ENCODE measurements at places on chromosomes 4 and X.

- peaks cover 21% of the 10 kb centered on the region for H3K4me1 ChIP-seq
- H3K27ac ChIP-seq: peak overlapping the region; percentile 75
- no peaks in the 10 kb centered on the region for H3K36me3 ChIP-seq
- no peaks in the 10 kb centered on the region for H3K27me3 ChIP-seq
Measured at GRCh38 chr4:1871471-1872021, 353 bp downstream of the NSD2 start.

DNA sequence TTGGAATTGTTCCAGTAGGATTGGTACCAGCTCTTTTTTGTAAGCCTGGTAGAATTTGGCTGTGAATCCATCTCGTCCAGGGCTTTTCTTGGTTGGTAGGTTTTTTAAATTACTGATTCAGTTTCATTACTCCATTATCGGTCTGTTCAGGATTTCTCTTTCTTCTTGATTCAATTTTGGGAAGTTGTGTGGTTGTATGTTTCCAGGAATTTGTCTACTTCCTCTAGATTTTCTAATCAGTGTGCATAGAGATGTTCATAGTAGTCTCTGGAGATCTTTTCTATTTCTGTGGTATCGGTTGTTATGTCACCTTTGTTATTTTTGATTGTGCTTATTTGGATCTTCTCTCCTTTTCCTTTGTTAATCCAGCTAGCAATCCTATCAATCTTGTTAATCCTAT lies 248.7 kb downstream of the ARHGAP10 start:
- H3K27me3 ChIP-seq: no peaks in the 10 kb centered on the region
- H3K27ac ChIP-seq: no peak overlapping the region
- peaks cover 20% of the 10 kb centered on the region for H3K4me1 ChIP-seq
- DNase-seq: no peak

DNA sequence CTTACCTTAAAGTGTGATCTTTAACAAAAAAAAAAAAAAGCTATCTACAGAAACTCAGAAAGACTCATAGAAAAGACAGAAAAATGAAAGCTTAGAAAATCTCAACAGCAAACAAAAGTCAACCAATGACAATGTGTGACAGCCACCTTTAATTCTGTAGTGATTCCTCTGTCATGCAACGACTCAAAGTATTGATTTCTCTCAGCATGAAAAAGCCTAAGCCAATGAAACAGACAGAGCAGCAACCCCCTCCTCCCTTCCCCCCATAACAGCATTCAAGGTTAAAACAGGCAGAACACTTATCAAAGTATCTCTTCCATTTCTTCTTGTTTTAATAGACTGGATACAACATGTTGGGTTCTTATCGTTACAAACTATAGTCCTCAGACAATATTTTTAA lies 112.5 kb downstream of the MAB21L2 start:
- H3K27ac ChIP-seq: no peak overlapping the region
- DNase-seq: no peak
- H3K27me3 ChIP-seq: no peaks in the 10 kb centered on the region

DNA sequence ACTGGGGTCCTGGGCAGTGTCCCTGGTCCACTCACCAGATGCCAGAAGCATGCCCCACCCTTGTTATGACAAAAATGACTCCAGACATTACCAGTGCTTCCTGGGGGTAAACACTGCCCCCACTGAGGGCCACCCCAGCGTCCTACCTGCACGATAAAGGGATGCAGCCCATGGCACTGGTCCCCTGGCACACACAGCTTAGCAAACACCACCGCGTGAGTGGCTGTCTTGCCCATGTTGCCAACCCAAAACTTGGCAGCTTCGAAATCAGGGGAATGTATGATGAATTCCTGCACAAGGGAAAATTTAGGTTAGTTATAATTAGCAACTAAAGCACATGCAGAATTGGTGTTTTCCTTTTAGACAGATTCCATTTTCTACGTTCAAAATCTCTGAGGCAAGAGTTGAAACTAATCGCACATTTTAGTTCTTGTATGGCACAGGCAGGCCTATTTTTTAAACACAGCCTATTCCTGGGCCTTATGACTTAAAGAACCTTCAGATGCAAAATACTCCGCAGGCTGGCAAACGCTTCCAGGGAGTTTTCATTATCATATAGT lies 30.4 kb downstream of the ACOX3 start:
- no peak overlapping the region for H3K4me3 ChIP-seq
- H3K4me1 ChIP-seq: peaks cover 15% of the 10 kb centered on the region
- H3K27ac ChIP-seq: no peak overlapping the region
- H3K36me3 ChIP-seq: peaks cover 77% of the 10 kb centered on the region
- H3K27me3 ChIP-seq: no peaks in the 10 kb centered on the region
- DNase-seq: no peak

DNA sequence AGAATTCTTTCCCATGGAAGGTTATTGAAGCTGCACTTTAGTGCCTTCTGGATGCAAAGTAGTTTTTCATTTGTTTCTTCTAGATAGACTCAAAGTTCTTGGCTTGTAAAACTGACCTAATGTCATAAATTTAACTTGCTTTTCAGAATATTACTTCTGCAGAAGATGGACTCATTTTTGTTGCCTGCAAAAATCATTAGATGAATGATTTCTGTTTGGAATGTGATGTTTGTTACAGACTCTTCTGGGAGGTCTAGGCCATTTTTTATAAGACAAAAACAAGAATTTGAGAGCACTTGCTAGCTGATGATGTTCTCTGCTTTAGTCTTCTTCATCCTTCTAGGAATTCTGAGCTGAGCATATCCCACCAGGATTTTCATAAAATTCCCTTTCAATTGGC lies 308.6 kb upstream of the GIMD1 start:
- H3K27me3 ChIP-seq: no peaks in the 10 kb centered on the region
- DNase-seq: no peak
- no peaks in the 10 kb centered on the region for H3K36me3 ChIP-seq
- no peak overlapping the region for H3K27ac ChIP-seq

GRCh38 chr4:92359491-92359890 lies 55.7 kb downstream of the GRID2 start:
- H3K27ac ChIP-seq: no peak overlapping the region
- DNase-seq: no peak
- H3K4me3 ChIP-seq: no peak overlapping the region
- no peaks in the 10 kb centered on the region for H3K36me3 ChIP-seq
- no peaks in the 10 kb centered on the region for H3K4me1 ChIP-seq
- H3K27me3 ChIP-seq: no peaks in the 10 kb centered on the region

DNA sequence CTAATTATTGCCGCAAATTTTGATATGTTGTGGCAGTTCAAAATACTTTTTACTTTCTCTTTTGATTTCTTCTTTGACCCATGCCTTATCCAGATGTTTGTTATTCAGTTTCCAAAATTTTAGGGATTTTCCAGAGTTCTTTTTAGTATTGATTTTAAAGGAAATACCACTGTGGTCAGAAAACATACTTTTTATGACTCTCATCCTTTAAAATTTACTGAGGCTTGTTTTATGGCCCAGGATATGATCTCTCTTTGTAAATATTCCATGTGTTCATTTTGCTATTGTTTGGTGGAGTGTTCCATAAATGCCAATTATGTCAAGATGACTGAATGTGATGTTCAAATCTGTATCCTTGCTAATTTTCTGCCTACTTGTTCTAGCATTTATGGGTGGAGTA lies 272.3 kb upstream of the DIPK2B start:
- H3K36me3 ChIP-seq: no peaks in the 10 kb centered on the region
- no peaks in the 10 kb centered on the region for H3K4me1 ChIP-seq
- no peak overlapping the region for H3K4me3 ChIP-seq
- no peaks in the 10 kb centered on the region for H3K27me3 ChIP-seq

DNA sequence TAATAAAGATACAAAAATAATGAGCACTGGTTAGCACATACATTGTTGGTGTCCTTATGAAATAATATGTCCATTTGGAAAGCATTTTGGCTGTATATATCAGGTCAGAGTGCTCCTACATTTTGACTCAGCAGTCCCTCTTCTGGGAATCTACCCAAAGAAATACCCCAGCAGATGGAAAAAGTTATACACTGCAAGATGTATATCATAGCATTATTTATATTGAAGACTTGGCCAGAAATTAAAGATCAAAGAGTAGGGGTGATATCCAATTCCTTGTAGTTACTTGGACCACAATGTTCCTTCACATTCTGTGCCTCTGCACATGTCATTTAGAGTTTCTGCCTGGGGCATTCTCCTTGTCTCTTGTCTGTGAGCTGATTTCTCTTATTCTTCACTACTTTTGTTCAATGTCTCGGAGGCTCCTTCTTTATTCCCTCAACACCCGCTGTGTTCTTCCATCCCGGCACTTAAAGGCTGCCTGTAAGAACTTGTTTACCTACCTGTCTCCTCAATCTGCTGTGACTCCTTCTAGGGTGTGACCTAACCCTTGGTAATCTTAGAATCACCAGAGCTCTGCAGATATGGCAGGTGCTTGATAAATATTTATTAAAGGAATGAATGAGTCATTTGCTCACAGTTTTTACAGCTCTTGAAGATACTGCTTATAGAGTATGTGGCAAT lies 3.1 kb upstream of the TSPAN5 start:
- no peak overlapping the region for H3K4me3 ChIP-seq
- no peak for DNase-seq
- H3K4me1 ChIP-seq: peaks cover 48% of the 10 kb centered on the region
- H3K27me3 ChIP-seq: no peaks in the 10 kb centered on the region

DNA sequence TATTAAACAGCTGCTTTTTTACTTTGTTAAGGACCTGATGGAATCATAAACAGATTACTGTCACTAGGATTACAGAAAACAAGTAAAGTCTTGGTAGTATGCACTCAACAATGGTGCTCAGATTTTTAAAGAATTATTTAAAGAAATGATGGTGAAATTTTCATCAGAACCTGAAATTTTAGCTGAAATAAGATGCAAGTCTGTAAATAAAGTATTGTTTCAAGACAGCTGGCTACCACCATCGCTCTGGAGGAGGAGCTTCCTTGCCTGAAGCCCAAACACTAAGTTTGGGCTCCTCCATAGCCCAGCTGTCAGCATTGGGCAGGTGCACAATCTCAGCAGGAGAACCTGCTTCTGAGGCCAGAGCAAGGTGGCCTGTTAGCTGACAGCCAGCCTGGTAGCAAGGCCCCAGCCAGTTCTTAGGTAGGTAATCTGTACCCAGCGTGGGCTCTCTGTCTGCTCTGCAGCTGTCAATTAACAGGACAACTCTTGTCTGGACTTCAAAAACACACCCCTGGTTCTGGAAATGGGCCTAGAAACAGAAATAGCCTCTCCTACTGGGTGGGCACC lies 4.6 kb downstream of the GAB1 start:
- no peaks in the 10 kb centered on the region for H3K36me3 ChIP-seq
- H3K4me1 ChIP-seq: peaks cover 32% of the 10 kb centered on the region
- DNase-seq: no peak
- no peak overlapping the region for H3K4me3 ChIP-seq
- H3K27me3 ChIP-seq: no peaks in the 10 kb centered on the region
- H3K27ac ChIP-seq: no peak overlapping the region

DNA sequence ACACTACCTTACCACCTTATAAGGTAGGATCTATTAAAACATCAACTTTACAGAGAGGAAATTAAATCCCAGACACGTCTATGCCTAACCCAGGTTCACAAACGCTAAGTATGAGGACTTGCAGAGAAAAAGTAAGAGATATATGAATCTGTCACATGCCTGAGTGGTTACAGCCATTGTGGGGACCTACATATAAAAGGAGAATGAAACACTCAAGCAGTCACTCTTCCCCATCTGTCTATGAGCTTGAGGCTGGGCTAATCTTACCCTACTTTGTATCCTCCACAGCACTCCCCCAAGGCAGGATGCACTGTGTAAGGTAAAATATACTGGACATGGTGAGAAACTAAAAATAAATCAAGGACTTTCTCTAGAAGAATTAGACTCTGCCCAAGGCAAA lies 339.9 kb downstream of the HNRNPD start:
- H3K36me3 ChIP-seq: no peaks in the 10 kb centered on the region
- DNase-seq: no peak
- H3K27me3 ChIP-seq: peaks cover 2% of the 10 kb centered on the region

GRCh38 chr4:110164251-110164650 lies 34.2 kb downstream of the ELOVL6 start:
- no peak overlapping the region for H3K27ac ChIP-seq
- DNase-seq: no peak
- no peaks in the 10 kb centered on the region for H3K27me3 ChIP-seq
- peaks cover 15% of the 10 kb centered on the region for H3K4me1 ChIP-seq
- H3K36me3 ChIP-seq: no peaks in the 10 kb centered on the region

Data from suprapubic skin (tissue), 4 donors.